ENCODE measurements at places on chromosomes 16 and 17. TPM values are rescaled to one million over a fixed set of nuclear protein-coding genes. Genes with fewer than 3 reads are reported as not detected.

Gene SLC9A5
- polyA plus RNA-seq, result 2.6 TPM

Gene ASIC2
- polyA plus RNA-seq, result 1.9 TPM

Gene HBA1
- 1.3 TPM for polyA plus RNA-seq

Gene CLEC18B
- 0.51 TPM for polyA plus RNA-seq
